ENCODE measurements at places on chromosomes 5 and 9. TPM values are rescaled to one million over a fixed set of nuclear protein-coding genes. Genes with fewer than 3 reads are reported as not detected.

The AQP7 gene
- 0.15 TPM for total RNA-seq

The PTGR1 gene
- 304 TPM for total RNA-seq

The PCA3 gene
- not detected for total RNA-seq

DNA sequence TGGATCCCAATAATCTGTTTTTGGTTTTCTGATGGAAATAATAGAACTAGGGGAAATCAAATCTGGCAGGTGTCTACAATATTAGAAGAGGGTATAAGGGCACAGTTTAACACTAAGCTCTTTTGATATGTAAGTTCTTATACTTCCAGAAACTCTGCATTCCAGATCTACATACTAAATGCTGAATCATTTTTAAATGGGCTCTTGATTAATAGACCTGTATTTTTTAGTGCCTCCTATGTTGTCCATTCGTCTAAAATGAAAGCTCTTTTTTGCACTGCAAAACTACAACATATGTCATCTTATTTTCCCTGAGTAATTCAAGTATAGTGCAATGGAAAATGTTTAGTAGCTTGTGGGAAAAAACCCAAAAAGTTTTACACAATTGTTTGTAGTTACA is 44.2 kb downstream of the NR6A1 start:
- H3K4me3 ChIP-seq, result no peak overlapping the region
- H3K27ac ChIP-seq, result no peak overlapping the region
- H3K27me3 ChIP-seq, result no peaks in the 10 kb centered on the region

- DNase-seq, result no peak
- no peaks in the 10 kb centered on the region for H3K36me3 ChIP-seq
- H3K27ac ChIP-seq, result no peak overlapping the region
- H3K27me3 ChIP-seq, result no peaks in the 10 kb centered on the region
- no peaks in the 10 kb centered on the region for H3K4me1 ChIP-seq
- H3K4me3 ChIP-seq, result no peak overlapping the region
Measured at GRCh38 chr9:19895006-19895405, 106.2 kb upstream of the SLC24A2 start.

GRCh38 chr5:45622365-45622764 is 73.8 kb downstream of the HCN1 start:
- DNase-seq, result no peak
- H3K36me3 ChIP-seq, result no peaks in the 10 kb centered on the region
- H3K27me3 ChIP-seq, result no peaks in the 10 kb centered on the region
- no peak overlapping the region for H3K4me3 ChIP-seq

GRCh38 chr5:61724102-61724501 is 392.0 kb downstream of the ZSWIM6 start:
- no peaks in the 10 kb centered on the region for H3K27me3 ChIP-seq
- no peak overlapping the region for H3K4me3 ChIP-seq
- no peaks in the 10 kb centered on the region for H3K36me3 ChIP-seq
- H3K27ac ChIP-seq, result no peak overlapping the region

- no peaks in the 10 kb centered on the region for H3K36me3 ChIP-seq
- DNase-seq, result no peak
- no peak overlapping the region for H3K27ac ChIP-seq
- H3K4me3 ChIP-seq, result no peak overlapping the region
- no peaks in the 10 kb centered on the region for H3K27me3 ChIP-seq
Measured at GRCh38 chr9:99265691-99266090, 43.6 kb downstream of the SEC61B start.

- DNase-seq, result no peak
- no peaks in the 10 kb centered on the region for H3K27me3 ChIP-seq
- H3K36me3 ChIP-seq, result no peaks in the 10 kb centered on the region
- no peak overlapping the region for H3K4me3 ChIP-seq
- H3K4me1 ChIP-seq, result peaks cover 52% of the 10 kb centered on the region
Measured at GRCh38 chr9:129317179-129318011, 139.3 kb upstream of the IER5L start.

DNA sequence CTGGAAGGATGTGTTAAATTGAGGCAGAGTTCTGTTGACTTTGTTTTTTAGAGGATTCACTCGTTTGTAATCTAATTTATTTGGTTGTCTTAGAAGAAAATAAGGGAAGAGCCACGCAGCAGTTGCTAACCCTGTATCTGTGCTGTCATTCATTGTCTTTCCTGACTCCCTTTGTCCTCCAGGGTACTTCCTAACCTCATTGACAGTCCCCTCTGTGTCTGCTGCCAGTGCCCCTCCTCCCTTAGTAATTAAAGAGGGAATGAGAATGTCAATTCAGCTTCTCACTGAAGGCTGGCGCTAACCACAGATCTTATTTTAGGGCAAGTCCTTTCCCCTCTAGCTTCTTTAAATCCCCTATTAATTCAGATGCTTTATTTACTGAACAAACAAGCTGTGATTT is 84.0 kb downstream of the MAST4 start:
- no peak overlapping the region for H3K27ac ChIP-seq
- H3K4me1 ChIP-seq, result no peaks in the 10 kb centered on the region
- H3K27me3 ChIP-seq, result no peaks in the 10 kb centered on the region
- no peak overlapping the region for H3K4me3 ChIP-seq
- no peaks in the 10 kb centered on the region for H3K36me3 ChIP-seq

- H3K4me1 ChIP-seq, result no peaks in the 10 kb centered on the region
- no peak for DNase-seq
- H3K4me3 ChIP-seq, result no peak overlapping the region
- H3K27ac ChIP-seq, result no peak overlapping the region
- no peaks in the 10 kb centered on the region for H3K36me3 ChIP-seq
- no peaks in the 10 kb centered on the region for H3K27me3 ChIP-seq
Measured at GRCh38 chr5:168341178-168341577, 49.7 kb downstream of the WWC1 start.
